ENCODE measurements at places on chromosomes 16 and 17.

DNA sequence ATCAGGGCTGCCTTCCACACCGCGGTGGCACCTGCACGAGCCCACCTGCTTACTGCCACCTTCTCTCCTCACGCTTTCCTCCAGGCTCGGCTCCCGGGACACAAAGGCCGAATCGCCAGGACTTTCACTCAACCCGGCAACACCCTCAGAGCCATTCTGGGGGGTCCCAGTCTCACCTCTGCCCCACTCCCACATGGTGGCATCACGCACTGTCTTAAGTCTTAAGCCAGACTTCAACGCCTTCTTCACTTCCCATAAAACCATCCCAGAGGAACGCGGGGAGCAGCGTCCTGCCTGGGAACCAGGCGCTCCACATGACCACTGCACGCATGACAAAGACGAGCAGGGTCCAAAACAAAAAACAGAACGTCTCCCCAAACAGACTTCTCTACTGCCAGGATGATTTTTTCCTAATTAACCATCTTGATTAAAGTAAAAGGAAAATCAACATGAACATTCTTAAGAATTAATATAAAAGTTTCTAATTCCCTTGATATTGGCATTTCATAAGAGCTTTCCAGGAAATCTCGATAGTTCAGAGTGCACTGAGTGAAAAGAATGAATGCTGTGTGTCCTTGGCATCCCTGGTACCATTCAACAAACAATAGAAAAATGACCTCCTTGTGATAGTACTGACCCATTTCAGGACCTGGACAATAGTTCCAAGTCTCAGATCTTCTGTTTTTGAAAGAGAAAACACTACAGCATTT is 2.6 kb downstream of the CANT1 start:
- no peak for DNase-seq

GRCh38 chr16:58128181-58128631 is 975 bp downstream of the CFAP20 start:
- DNase-seq: no peak

- DNase-seq: no peak
Observed at GRCh38 chr17:71380936-71381335, 739.9 kb upstream of the SOX9 start.

GRCh38 chr16:84818133-84818532 is 1.7 kb upstream of the CRISPLD2 start:
- DNase-seq: no peak

DNA sequence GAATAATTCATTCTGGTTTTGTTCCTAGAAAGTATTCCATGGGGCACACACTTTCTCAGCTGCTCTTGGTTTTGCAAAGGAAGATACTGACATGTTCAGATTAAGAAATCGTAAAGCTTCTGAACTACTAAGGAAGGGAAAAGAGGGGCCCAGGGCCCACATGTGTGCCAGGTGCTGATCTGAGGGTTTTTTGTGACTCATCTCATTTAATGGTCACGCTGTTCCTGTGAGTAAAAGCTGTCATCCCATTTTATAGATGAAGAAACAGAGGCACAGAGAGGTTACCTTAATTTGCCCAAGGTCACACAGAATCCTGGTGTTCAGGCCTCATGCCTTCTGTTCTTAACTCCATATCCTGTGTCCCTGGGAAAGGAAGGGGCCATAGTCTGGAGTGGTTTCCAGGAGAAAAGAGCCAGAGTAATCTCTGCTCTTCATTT is 113.2 kb downstream of the MSI2 start:
- no peak for DNase-seq

All from stimulated activated CD8-positive, alpha-beta memory T cell treated with anti-CD3 and anti-CD28 coated beads, Interleukin-4, amount 100 ng/mL, for 1 hour (primary cell).